ENCODE measurements at places on chromosomes 6 and 20.

- DNase-seq, result no peak
These were observed 195.5 kb downstream of the EPM2A start for GRCh38 chr6:145539831-145540230.

- DNase-seq, result no peak
These were observed 93.3 kb downstream of the GPX5 start for GRCh38 chr6:28618898-28619555.

DNA sequence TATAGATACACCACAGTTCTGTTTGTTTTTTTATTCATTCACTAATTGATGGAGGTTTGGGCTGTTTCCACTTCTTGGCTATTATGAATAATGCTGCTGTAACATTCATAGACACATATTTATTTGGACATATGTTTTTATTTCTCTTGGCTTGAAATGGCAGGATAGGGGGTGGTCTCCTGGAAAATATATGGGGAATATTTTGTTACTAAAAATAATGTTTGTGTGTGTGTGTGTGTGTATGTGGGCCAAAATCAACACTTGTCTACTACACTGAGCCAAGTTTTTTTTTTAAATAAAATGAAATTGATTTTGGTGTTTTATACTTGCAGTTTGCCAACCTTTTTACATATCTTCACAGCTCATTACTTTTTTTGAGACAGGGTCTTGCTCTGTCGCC lies 264.4 kb upstream of the SULF2 start:
- DNase-seq, result no peak

- DNase-seq, result no peak
These were observed 44.8 kb downstream of the UBE2V1 start for GRCh38 chr20:50068041-50068651.

GRCh38 chr6:51989789-51990188 lies 97.6 kb downstream of the PKHD1 start:
- DNase-seq, result no peak

- no peak for DNase-seq
These were observed 53.5 kb downstream of the RREB1 start for GRCh38 chr6:7161253-7161623.

- no peak for DNase-seq
These were observed 76.7 kb downstream of the FOXC1 start for GRCh38 chr6:1686117-1687098.

GRCh38 chr6:49606721-49607390 lies 29.8 kb downstream of the RHAG start:
- no peak for DNase-seq

DNA sequence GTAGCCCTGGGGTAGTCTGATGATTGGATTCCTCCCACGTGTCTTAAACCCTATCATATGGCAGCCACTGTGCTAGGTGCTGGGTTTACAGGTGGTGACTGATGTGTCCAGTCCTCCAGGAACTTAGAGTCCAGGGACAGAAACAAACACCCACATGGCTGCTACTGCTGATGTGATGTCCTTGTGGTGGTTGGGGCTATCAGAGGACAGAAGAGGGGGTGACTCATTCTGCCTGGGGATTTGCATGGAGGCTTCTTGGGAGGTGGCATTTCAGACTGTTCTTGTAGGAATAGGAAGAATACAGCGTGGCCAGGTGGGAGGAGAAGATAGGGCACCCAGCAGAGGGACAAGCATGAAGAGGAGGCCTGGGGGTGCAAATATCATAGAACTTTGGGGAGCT lies 9.8 kb downstream of the RAET1G start:
- no peak for DNase-seq

GRCh38 chr6:35757456-35758123 lies 18.8 kb upstream of the CLPSL2 start:
- DNase-seq, result no peak

DNA sequence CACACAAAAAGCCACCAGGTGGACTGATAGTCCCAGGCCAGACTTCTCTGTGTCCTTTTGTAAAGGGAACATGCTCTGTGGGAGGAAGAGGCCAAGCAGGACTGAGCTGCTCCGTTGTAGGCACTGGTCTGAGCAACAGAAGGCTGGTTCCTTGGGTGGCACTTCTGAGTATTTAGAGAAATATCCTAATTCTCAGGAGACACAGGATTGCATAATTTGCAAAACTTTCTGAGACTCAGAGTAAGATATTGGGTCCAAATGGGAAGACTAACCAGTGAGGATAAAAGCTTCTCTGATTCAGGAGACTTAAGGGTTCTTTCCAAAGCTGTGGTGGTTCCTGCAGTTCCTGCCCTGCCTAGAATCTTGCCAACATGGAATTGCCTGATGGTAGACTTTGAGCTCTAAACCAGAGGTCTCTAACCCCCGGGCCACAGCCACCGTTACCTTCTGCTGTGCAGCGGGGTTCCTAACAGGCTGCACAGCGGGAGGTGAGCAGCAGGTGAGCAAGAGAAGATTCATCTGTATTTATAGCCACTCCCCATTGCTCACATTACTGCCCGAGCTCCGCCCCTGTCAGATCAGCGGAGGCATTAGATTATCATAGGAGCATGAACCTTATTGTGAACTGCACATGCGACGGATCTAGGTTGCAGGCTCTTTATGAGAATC lies 107.0 kb downstream of the OLIG3 start:
- no peak for DNase-seq

GRCh38 chr20:44014807-44015732 lies 100.4 kb downstream of the TOX2 start:
- DNase-seq, result no peak

- DNase-seq, result no peak
These were observed 131.4 kb upstream of the SLC2A12 start for GRCh38 chr6:134183844-134184243.

GRCh38 chr20:4862661-4863060 lies 138.6 kb downstream of the SLC23A2 start:
- DNase-seq, result no peak

GRCh38 chr6:131736003-131736596 lies 25.3 kb upstream of the CTAGE9 start:
- DNase-seq, result no peak

DNA sequence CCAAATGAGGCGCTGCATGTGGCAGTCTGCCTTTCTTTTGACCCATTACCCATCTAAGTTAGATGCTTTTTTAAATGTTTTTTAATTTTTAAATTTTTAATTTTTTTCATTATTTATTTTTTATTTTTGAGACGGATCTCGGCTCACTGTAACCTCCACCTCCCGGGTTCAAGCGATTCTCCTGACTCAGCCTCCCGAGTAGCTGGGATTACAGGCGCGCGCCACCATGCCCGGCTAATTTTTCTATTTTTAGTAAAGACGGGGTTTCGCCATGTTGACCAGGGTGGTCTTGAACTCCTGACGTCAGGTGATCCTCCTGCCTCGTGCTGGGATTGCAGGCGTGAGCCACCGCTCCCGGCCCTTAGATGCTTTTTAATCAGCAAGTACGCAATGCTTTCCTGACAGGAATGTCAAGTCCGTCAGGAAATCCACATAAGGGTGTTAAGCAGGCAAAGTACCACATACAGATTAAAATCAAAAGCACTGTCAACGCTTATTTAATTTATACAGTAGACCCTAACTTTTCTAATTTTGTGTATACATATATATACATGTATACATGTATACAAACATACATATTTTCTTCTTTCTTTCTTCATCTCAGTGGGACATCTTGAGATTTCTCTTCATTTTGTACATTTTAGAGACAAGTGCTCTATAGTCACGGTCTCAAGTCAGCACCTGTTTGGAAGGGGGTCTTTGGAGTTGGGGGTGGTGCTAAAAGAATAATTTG lies 995 bp upstream of the GSTA4 start:
- DNase-seq, result no peak

GRCh38 chr6:97813889-97814567 lies 531.0 kb upstream of the MMS22L start:
- DNase-seq, result no peak

DNA sequence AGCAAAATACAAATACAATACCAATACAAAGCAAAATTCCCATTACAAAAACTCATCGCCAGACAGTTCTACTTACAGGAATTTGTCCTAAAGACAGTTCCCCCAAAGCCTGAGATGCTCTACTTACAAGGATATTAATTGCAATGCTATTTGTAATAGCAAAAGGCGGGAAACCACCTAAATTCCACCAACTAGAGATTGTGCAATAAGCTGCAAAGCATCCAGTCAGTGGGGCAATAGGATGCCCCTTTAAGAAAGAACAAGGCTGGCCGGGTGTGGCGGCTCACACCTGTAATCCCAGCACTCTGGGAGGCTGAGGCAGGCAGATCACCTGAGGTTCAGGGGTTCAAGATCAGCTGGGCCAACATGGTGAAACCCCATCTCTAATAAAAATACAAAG lies 39.1 kb downstream of the FAM209B start:
- DNase-seq, result no peak

DNA sequence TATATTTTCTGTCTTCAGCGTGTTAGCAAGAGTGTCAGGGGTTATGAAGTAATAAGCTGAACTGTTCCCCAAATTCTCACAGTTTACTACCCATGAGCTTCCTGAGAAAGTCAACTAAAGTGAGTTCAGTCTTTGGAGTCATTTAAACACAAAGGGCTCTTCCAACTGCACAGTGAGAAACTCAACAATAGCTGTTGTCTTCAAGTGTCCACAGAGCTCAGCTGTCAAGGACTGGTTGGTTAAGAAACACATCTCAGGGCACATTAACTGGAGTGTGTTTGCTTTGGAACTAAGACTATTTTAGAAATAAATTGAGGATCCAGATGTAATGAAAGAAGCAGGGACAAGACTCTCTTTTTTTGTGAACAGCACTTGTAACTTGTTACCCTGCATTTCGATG lies 241.4 kb upstream of the SOX4 start:
- no peak for DNase-seq

- DNase-seq, result no peak
These were observed 118.8 kb upstream of the KCNK16 start for GRCh38 chr6:39441301-39441700.

GRCh38 chr6:170355661-170356060 lies 49.1 kb downstream of the FAM120B start:
- no peak for DNase-seq

- DNase-seq, result peak; percentile 41
These were observed 45.3 kb downstream of the B4GALT5 start for GRCh38 chr20:49668181-49668877.

GRCh38 chr6:127494240-127494767 lies 24.8 kb downstream of the MTCL3 start:
- no peak for DNase-seq

Data from stimulated activated CD4-positive, alpha-beta T cell treated with anti-CD3 and anti-CD28 coated beads, Interleukin-12 subunit alpha, Interleukin-12 subunit beta, amount 100 ng/mL, for 24 hours (primary cell).